Activated CD8-positive, alpha-beta T cell treated with anti-CD3 and anti-CD28 coated beads, Interleukin-2, amount 10 ng/mL, durations not matched to agents 7 days and 5 days (primary cell): ENCODE measurements at places on chromosomes 11 and 22. TPM values are rescaled to one million over a fixed set of nuclear protein-coding genes. Genes with fewer than 3 reads are reported as not detected.

DNA sequence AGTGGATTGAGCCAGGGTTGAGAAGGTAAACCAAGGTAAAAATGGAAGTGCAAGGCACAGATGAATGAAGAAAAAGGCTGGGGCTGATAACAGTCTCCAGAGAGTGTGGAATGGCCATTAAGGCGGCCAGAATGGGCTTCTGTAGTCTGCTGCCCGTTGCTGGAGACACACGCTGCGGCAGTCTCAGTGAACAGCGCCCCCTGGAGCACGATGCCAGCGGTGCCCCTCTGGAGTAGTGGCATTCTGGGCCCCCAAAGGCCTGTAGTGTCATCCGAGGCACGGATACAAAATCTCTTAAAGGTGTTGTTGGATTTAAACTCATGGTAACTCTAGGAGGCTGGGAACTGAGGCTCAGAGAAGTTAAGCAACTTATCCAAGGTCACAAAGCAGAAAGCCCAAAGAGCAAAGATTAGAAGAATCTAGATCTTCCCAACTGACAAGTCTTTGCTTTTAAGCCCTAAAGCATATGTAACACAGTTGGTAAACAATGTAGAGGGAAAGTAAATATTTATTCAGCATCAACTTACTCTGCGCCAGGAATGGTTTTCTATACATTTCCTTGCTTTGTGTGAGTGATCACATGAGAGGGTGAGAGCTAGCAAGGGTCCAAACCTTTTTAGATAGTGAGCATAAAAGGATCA lies 18.2 kb downstream of the KCNJ1 start:
- DNase-seq: peak; percentile 73

GRCh38 chr11:65357856-65358356 lies 3.4 kb downstream of the TIGD3 start:
- no peak for DNase-seq

- DNase-seq: no peak
Observed at GRCh38 chr22:41524251-41524661, 20.0 kb downstream of the POLR3H start.

GRCh38 chr11:35166369-35167360 lies 27.7 kb downstream of the CD44 start:
- peak; percentile 37 for DNase-seq

- no peak for DNase-seq
Observed at GRCh38 chr11:59427068-59427382, 812 bp upstream of the OR5A2 start.

DNA sequence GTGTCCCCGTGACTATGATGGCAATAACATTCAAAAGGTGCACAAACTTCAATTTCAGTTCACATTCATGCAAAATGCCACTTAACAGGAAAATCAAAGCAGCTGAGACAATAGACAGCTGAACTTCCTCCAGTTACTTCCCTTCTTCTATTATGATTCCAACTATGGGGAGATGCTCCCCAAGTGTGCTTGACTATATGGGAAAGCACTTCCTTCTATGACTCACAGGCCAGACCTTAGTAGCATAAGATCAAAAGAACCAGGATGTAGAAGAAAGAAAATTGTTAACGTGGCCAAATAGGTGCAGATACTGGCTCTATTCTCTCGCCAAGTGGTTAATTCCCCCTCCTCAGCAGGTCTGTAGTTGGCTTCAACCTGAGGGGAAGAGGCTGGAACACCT lies 7.8 kb upstream of the FAT3 start:
- no peak for DNase-seq

Gene NXPE4
- not detected for total RNA-seq

Gene CCDC73
- total RNA-seq: not detected

Gene APOL3
- 80.2 TPM for total RNA-seq

Gene FAM181B
- total RNA-seq: not detected

Gene MCM5
- total RNA-seq: 287 TPM
